ENCODE measurements at places on chromosomes 6 and 20. TPM values are rescaled to one million over a fixed set of nuclear protein-coding genes. Genes with fewer than 3 reads are reported as not detected.

DNA sequence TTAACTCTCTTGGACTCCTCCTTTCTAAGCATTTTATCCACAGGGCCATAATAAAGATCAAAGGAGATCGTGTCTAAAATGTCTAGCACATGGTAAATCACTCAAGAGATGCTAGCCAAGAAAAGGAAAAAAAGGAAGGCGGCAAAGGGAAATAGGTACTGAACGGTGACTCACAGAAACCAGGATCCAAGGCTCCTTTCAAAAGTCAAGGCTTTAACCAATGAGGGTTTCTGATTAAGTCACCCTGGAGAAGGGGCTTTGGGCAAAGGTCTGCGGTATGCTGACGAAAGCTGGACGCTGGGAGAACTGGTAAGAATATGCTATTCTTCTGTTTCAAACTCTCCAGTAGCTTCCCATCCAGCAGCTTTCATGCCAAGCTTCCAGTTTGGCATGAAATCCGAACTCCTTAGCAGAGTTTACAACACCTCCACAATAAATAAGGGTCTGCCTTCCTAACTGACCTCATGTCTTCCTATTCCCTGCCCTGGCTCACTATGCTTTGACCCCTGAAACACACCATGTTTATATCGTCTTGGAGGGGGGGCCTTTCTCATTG is 1.0 kb downstream of the TOMM34 start:
- DNase-seq = no peak

- DNase-seq = no peak
Observed at GRCh38 chr6:47621838-47622449, 76.4 kb upstream of the ADGRF4 start.

DNA sequence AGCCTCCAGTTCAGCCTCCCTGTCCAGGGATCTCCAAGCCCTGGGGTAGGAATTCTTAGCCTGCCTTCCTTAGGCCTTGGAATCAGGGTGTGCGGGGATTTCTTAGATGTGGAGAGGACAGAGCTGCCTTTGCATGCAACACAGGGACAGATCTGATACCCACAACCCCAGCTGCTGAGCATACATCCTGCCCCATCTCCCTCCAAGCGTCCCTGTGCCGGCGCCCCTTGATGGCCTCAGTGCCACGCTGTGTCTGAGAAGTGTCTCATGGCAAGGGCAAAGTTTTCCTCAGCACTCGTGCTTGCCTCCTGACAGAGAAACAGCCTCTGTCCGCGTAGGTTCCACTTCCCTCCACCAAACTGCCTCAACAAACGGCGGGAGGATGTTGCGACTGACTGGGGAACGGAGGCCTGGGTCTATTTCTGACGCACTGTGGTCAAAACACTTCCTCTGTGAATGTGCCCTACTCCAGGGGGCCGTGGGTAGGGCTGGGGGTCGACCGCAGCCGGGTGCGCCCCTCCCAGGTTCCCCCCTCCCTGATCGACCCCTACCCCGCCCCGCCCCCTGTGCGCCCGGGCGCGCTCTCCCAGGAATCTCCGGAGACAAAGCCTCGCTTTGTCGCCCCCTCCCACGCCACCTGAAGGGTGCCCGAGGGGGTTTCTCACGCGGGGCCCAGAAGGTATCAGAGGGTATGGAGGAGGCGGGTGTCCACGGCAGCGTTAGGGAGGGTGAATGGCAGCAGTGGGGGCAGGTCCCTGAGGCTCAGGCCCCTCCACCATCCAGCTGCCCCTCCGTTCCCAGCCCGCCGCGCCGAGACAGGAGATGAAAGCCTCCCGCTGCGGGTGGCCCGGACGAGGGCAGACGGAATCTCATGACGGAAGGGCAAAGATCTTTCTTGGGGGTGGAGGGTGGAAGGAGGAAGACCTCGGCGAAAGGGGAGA is 806 bp downstream of the MICAL1 start:
- DNase-seq = no peak

GRCh38 chr6:160881148-160881808 is 110.3 kb upstream of the MAP3K4 start:
- no peak for DNase-seq

The EZR gene
- polyA plus RNA-seq = 249 TPM

DNA sequence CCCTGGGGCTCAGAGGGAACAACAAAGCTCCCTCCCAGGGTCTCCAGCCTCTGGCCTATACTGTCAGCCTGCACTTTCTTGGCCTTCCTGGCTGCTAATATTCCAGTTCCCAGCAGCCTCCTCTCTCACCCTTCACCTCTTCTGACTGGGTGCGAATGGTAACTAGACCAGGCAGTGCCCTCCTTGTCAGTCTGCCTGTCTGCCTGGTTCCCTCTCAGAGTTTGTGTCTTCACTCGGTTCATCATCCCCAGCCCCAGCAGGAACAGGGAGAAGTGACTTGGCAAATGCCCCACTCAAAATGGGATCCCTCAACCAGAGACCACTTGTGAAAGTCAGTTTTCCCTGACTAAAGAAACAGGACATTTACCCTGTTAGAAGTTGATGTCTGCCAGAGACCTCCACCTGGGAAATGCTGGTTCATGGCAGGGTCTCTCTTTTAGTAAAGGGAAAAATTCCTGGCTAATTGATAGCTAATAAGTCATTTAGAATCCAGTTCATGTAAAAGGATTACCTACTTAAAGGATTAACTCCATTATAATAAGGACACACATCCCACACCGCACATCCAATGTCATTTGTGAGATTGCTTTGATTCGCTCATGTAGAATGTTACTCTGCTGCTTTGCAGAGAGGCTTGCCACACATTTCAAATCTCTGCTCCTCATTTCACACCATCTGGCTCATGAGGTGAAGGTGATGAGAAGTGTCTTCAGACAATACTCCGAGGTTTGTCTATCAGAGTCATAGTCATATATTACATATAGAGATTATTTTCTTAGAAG is 18.6 kb upstream of the MICB start:
- DNase-seq = no peak

DNA sequence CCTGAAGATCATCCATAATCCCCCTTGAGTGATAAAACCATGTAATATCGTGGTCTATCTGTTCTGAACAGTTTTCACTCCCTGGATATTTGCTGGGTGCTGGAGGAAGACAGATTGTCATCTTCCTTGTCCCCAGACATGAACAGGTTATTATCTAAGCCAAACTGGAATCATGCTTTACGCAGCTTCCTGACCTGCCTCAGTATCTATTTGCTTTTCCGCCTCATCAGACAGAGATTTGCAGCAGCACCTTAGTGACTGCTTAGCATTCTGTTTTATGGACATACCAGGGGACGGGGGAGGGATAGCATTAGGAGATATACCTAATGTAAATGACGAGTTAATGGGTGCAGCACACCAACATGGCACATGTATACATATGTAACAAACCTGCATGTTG is 124.6 kb downstream of the SLC23A2 start:
- no peak for DNase-seq

DNA sequence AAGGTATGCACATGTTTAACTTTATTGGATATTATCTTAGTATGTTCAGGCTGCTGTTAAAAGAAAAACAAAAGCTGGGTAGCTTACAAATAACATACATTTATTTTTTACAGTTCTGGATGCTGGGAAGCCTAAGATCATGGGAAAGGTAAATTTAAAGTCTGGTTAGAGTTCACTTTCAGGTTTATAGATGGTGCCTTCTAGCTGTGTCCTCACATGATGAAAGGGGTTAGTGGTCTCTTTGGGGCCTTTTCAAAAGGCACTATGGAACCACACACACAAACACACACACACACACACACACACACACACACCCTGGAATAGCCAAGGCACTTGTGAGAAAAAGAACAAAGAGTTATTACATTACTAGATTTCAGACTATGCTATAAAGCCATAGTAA is 805.8 kb upstream of the GJE1 start:
- DNase-seq = no peak

The MOXD1 gene
- 197 TPM for polyA plus RNA-seq

DNA sequence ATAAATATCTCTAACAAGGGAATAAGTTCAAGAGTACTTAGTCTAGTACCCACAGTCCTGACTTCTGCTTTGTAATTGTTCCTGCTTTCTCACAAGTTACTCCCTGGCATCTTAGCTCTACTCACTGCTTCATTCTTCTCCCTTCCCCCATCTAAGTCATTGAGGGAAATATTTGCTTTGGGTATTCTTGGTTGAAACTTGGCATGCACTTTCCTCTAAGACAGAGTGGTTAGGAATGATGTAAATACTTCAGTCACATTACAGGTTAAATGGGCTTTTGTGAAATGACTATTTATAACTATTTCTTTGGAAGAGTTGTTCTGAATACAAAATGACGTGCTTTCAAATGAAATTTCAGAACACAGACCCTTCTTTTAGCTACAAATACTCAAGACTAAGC is 67.7 kb upstream of the PLEKHG1 start:
- DNase-seq = no peak

DNA sequence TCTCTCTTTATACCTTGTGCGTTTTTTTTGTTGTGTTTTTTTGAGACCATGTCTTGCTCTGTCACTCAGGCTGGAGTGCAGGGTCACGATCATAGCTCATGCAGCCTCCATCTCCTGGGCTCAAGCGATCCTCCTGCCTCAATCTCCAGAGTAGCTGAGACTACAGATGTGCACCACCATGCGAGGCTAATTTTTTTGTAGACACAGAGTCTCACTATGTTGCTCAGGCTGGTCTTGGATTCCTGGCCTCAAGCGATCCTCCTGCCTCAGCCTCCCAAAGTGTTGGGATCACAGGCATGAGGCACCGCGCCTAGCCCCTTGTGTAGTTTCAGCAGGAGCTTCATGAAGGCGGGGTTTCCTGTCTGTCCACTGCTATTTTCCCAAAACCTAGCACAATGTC is 27.3 kb downstream of the PDRG1 start:
- DNase-seq = no peak

- peak; percentile 31 for DNase-seq
Observed at GRCh38 chr20:32674362-32674789, 635 bp upstream of the C20orf203 start.

The C6orf132 gene
- 4.4 TPM for polyA plus RNA-seq

GRCh38 chr20:38187517-38187916 is 22.4 kb upstream of the TGM2 start:
- DNase-seq = no peak

The ADAT2 gene
- polyA plus RNA-seq = 30.7 TPM

- DNase-seq = peak; percentile 87
Observed at GRCh38 chr20:46568570-46569129, 18.2 kb upstream of the OCSTAMP start.

The BPIFB4 gene
- not detected for polyA plus RNA-seq

- no peak for DNase-seq
Observed at GRCh38 chr6:46452312-46452917, 38.8 kb downstream of the RCAN2 start.

- no peak for DNase-seq
Observed at GRCh38 chr6:30530014-30530413, 26.3 kb downstream of the GNL1 start.

- no peak for DNase-seq
Observed at GRCh38 chr6:122154912-122155575, 244.4 kb upstream of the HSF2 start.

DNA sequence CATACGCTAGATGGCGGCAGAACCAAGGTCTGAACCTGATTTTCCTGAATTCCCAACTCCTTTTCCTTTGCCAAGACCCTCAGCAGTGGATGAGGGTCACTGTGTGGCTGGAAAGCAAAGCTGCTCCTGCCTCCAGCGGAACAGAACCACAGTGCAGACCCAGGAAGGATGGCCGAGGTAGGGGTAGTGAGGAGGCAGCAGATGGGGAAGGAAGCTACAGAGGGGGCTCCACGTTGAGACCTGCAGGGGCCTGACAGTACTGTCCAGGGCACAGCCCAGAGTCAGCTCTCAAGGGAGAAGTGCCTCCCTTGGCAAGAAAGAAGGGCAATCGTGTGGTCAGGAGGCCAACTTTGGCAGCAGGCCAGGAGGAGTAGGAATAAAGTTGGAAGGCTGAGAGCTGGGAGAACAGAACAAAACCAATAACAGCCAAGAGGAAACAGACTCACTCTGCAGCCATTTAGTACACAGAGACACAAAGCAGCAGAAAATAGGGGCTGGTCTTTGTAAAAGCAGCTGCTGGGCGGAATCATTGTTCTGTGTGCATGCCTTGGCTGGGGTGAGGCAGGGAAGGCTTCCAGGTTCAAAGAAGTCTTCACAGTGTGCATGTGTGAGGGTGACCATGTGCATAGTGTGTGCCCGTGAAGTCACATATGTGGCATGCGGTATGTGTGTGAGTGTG is 3.1 kb downstream of the GABRR2 start:
- peak; percentile 62 for DNase-seq

DNA sequence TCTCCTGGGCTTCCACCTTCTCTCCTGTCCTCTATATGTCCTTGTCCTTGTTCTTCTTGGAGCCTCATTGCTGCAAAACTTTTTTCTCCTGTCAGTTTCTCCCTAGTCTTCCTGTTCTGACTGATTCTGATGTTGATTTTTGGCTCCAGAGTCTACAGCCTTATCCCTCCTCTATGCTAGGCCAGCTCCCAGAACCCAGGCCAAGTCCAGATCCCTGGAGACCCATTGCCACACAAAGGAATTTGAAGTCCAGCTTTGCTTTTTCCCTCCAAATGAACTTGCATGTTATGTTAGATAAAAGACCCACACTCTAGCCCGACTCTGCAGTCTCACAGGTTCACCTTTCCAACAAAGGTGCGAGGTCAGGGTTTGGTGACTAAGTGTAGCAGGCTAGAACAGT is 203.1 kb downstream of the FNDC1 start:
- no peak for DNase-seq

The TFAP2D gene
- not detected for polyA plus RNA-seq

DNA sequence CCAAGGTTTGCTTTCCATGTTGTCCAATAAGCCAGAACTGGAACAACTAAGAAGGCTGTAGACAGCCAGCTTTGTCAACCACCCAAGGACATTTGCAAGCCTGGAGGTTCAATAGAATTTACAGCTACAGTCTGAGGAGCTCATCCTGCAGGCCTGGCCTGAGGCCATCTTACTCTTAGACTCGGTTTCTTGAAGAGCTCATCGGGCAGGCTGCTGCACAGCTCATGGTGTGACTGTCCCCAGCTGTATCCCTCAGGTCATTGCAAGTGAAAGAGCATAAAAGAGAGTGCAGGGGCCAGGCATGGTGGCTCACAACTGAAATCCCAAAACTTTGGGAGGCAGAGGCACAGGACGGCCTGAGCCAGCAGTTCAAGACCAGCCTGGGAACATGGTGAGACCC is 96.9 kb upstream of the FOXQ1 start:
- no peak for DNase-seq

DNA sequence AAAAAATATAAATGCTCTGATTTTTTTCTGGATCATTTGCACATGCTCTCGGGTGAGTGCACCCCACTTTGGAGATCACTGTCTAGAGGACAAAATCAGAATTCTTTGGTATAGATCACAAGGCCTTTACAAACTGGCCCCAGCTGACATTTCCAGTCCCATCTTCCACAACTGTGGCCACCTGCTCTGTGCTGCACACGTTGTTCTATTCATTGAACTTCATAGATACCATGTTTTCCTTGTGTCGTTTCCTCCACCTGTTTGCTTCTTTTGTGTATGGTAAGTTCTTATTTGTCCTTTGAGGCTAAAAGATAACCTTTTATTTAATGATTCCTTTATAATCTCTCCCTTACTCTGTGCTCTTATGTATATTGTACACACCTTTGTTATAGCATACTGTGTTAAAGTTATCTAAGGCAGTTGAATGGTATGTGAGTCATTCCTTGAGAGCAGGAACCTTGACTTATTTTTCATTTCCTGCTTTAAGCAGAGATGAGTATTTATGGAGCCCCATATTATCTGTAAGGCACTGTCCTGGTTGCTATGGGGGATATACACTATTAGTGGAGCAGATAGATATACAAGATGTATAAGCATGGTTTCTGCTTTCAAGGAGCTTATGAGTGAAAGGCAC is 12.0 kb upstream of the SLC17A5 start:
- no peak for DNase-seq
